ENCODE measurements at places on chromosomes 3 and 15. TPM values are rescaled to one million over a fixed set of nuclear protein-coding genes. Genes with fewer than 3 reads are reported as not detected.

Gene PLCL2
- 8.9 TPM for total RNA-seq

Gene KBTBD13
- total RNA-seq: not detected

Gene SPCS1
- total RNA-seq: 189 TPM

Gene CHRNA5
- 3.9 TPM for total RNA-seq
